Activated effector memory CD4-positive, alpha-beta T cell treated with Interleukin-2 at 50 U/mL for 16 hours (primary cell): ENCODE measurements at places on chromosomes 2 and 18.

GRCh38 chr2:147636238-147636882 is 208.5 kb upstream of the ACVR2A start:
- DNase-seq: no peak

DNA sequence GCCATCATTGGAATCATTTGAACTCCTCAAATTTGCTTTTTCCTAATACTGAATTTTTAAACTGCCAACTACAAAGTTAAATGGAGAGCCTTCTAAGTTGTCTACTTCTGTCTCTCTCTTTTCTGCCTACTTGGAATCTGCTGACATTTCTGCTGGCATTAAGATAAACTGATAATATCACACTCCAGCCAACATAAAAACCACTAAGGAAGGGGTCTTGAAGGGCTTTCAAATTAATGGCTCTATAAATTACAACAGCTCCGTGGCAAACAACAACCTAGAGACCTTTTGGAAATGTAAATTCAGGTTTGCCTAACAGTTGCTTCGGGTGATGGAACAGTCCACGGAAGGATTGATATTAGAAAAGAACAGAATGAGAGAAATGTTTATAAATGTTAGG is 12.1 kb downstream of the ALPP start:
- DNase-seq: no peak

- DNase-seq: no peak
These were observed 1336.7 kb downstream of the DPP10 start for GRCh38 chr2:115779085-115779632.

- DNase-seq: no peak
These were observed 43.1 kb upstream of the SELENOI start for GRCh38 chr2:26302846-26303245.

DNA sequence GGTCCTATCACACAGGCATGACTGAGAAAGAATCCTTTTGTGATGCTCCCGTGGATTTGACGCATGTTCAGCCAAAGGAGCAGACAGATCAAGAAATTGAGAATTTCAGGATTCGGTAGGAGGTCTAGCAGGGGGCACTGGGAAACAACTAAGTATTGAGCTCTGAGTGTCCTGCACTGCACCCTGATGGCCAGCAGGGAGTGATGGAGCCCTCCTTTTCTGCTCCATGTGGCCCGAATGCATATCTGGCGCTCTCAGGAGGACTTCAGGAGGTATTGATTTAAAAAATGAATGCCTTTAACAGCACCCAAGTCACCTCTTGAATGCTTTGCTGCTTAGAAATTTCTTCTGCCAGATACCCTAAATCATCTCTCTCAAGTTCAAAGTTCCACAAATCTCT is 58.0 kb downstream of the ZNF519 start:
- DNase-seq: no peak

GRCh38 chr2:192328297-192328696 is 133.6 kb upstream of the TMEFF2 start:
- no peak for DNase-seq

- no peak for DNase-seq
These were observed 327.9 kb downstream of the LPIN1 start for GRCh38 chr2:12074126-12074844.
